ENCODE measurements at places on chromosomes 11 and 22.

DNA sequence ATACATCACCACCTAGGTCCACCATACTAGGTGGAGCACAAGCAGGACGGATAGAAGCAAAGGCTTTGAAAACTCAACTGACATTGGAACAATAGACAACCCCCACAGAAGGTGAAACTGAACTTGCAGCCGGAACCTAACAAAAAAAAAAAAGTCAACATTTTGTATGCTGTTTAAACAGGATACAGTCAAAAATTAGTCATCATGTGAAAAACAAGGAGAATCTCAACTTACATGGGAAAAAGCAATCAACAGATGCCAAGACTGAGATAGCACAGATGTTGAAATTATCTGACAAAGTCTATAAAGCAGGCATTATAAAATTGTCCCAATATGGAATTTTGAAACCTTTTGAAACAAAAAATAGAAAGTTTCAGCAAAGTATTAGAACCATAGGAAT is 123.8 kb downstream of the RAB38 start:
- no peak for DNase-seq

GRCh38 chr11:104462341-104462740 is 298.4 kb upstream of the PDGFD start:
- no peak for DNase-seq

GRCh38 chr11:112789481-112789880 is 171.7 kb upstream of the NCAM1 start:
- DNase-seq = no peak

GRCh38 chr22:44108806-44109385 is 71.8 kb upstream of the PARVG start:
- DNase-seq = no peak

Data from activated gamma-delta T cell treated with anti-CD3 and anti-CD28 coated beads, Interleukin-2, amount 50 U/mL, for 16 hours (primary cell).